ENCODE measurements at places on chromosomes 6 and 20.

DNA sequence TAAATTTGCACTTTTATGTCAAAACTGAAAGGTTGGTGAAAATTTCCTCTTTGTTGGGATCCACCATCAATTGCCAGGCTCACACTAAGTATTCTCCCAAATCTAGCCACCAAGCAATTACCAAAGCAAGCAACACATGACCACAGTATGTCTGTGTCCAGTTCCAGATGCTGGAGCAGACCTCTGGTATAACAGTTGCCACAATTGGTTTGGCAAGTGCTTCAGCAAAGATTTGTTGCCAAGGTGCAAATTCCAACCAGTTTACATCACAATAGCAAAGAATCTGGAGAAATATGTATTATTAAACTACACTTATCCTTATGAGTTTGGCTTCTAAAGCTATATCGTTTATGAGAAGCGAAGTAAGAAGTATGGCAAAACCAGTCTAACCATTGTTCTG is 6.4 kb downstream of the GTF2H5 start:
- no peak for DNase-seq

- peak; percentile 86 for DNase-seq
These were observed at the start of gene RGL2 for GRCh38 chr6:33298773-33299236. TSS of gene RGL2 (minus strand) at chr6:33298942. CDS start at chr6:33298610, 332 bp downstream.

DNA sequence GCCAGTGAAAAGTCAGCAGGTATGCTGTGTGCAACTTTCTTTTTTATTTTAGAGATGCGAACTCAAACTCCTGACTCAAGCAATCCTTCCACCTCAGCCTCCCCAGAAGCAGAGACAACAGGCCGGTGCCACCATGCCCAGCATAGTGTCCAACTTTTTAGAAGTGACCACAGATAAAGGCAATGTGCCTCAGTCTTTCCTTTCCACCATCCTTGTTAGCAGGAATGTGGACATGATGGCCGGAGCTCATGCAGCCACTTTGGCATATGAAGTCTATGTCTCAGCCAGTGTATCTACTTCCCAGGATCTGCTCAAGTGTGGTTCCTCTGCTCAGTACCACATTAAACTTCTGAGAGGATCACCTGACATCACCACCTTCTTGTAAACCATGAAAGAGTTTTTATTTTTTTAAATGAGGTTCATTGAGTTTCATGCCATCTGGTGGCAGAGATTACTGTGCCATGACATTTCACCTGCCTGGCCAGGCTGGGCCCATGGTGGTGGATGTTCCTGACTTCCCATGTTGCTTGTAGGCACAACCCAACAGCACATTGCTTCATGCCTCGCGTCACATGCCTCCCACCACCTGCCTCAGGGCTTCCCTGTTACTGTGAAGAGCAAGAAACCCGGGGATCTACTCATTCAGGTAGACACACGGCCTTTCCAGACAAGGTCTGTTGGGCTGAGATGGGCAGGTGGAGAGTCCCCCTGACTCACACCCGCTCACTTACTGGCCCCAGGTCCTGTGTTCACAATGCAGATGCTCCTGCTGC is 216.5 kb downstream of the LY86 start:
- DNase-seq: no peak

DNA sequence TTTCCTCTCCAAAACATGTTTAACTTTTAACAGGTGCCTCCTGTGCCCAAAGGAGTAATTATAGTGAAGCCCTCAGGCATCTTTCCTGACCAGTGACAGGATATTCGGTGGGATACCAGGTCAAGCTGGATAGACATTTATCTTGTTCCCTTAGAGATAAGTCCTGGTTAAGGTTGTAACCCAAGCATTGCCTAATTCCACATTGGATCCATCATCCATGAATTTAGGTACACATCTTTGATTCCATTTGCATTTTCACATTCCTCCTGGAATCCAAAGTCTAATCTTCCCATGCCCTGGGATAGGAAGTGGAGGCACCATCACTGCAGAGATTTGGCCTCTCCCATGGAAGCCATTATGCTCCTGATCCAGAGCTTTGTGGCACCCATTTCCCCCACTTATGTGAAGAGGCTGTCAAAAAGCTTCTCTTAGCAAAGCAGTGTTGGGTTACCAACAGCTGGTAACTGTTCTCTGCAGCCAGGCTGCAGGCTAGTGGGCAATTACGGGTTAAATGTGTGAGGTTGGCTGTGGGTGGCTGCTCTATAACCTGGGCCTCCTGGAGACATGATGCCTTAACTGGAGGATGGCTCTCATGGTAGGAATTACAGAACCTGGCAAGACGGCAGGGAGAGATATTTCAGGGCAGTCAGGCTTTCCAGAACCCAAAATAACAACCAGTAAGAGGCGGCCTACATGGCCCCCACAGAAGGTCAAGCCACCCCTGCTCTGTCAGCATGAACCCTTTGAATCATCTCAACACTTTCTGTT is 96.9 kb upstream of the VGLL2 start:
- DNase-seq: no peak

GRCh38 chr20:50294164-50295088 is 103.8 kb downstream of the CEBPB start:
- DNase-seq: no peak

- peak; percentile 76 for DNase-seq
These were observed 187.5 kb upstream of the PDE10A start for GRCh38 chr6:165850434-165851019.

DNA sequence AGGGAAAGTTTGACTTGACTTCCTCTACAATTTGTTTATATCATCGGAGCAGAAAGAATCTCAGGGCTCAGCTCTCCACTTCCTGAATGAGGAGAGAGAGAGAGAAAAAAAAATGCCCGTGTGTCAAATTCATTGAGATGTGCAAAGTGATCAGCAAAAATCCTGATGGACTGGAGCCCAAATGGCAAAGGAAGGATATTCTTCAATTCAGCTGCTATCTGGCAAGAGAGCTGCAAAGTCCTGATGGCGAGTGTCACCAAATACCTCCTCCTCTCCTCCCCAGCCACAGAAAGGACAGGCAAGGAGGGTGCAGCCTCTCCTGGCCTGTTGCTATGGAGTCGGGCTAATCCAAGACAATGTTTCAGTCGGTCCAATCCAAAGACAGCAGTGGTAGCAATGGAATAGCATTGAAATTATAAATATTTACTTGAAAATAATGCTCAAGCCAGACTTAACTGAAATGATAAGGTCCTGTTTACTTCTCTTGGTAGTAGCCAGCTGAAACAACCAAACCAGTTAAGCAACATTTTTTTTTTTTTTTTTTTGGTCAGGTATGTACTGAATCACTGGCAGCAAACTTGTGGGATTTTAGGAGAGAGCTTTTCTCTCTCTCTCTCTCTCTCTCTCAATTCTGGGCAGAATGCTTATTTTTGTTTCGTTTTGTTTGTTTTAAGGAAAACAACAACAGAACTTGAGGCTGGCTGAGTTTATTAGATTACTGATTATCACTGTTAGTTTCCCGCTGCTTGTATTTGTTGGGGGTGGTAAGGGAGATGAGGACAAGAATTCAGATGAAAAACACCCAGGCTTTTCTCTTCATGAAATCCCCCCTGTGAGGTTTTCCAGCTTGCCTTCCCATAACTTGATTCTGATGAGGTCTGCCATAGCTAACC is 204.2 kb downstream of the BCAS1 start:
- peak; percentile 53 for DNase-seq

DNA sequence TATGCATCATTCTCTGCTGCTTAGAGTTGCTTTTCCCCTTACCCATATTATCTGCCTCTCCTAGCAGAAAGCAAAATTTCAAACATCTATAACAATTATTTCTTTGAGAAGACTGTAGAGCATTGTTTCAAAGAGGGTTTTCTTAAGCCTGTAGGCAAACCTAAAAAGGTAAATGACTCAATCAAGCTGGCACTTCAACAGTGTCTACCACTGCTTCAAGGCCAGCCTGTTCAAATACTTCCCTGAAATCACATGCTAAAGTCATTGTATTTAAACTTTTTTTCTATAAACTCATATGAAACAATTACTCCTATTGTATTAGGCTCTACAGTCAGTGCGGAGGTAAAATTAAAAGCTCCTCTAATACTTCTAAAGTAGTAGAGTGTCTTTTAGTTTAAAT is 87.1 kb downstream of the OGFRL1 start:
- no peak for DNase-seq

DNA sequence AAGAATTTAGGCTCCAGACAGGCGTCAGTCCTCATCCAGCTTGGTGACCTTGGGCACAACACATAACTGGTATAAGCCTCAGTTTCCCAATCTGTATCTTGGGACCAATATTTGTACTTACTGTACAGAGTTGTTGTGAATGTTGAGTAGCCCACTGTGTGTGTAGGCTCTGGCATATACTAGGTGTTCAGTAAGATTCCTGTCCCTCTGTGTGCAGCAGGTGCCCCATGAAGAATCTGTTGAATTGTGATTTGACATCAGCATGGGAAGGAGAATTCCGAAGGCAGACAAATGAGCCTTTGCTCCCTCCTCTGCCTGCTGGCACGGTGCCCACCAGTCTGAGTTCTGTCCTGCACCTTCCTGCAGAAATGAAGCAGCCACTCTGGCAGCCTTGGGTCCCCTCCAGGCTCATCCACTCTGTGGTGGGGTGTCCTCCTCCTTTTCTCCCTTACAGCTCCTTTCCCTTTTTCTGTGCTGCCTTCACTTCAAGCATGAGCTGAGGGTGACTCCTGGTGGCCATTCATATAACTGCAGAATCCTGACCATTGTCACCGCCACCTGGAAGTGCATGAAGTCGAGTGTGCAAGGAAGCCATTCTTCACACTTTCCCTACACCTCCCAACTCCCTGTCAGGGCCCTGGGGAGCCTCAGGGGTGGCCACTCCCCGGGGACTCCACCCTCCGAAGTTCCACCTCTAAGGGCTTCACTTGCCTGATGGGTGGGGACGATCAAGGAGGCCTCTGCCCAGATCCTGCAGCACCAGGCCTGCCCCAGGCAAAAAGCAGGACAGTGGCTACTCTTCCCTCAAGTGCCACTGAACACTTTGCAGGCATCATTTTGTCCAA is 48.2 kb downstream of the MRPL14 start:
- peak; percentile 82 for DNase-seq

Data from transverse colon (tissue), 4 donors.